Tibial artery (tissue), 4 donors: ENCODE measurements at places on chromosomes 16 and 17.

GRCh38 chr16:62029947-62030346, 6.3 kb downstream of the CDH8 start:
- no peaks in the 10 kb centered on the region for H3K36me3 ChIP-seq
- no peak for DNase-seq
- H3K4me1 ChIP-seq = peaks cover 7% of the 10 kb centered on the region
- no peak overlapping the region for H3K27ac ChIP-seq

DNA sequence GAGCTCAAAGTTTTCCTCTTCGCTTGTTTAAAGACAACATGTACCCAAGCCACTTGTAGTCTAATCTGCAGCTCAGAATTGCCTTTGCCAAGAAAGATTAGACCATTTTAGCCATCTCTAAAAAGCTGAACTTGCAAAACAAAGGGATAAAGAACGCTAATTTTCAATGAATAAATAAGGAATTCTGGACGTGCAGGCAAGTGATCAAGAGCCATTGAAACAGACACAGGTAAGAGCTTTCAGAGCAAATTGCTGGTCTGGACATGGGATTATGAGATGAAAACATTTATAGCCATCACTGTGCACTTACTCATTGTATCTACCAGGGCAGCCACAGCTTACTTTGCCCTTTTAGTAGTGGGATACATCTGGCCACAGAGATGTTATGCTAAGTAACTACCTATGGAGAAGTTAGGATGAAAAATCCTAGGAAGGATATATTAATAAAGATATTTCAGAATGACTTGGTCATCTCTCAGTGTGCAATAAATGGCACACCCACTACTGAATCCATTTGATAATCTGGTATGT, 44.4 kb downstream of the RND2 start:
- no peak for DNase-seq
- no peaks in the 10 kb centered on the region for H3K27me3 ChIP-seq
- no peak overlapping the region for H3K27ac ChIP-seq
- H3K4me3 ChIP-seq = no peak overlapping the region
- no peaks in the 10 kb centered on the region for H3K36me3 ChIP-seq
- no peaks in the 10 kb centered on the region for H3K4me1 ChIP-seq

GRCh38 chr16:67697422-67698185, 21.5 kb downstream of the GFOD2 start:
- H3K4me1 ChIP-seq = no peaks in the 10 kb centered on the region
- no peak overlapping the region for H3K4me3 ChIP-seq
- no peaks in the 10 kb centered on the region for H3K36me3 ChIP-seq
- DNase-seq = no peak

GRCh38 chr17:31654936-31655335, 204.1 kb downstream of the COPRS start:
- H3K36me3 ChIP-seq = no peaks in the 10 kb centered on the region
- no peak for DNase-seq
- no peak overlapping the region for H3K27ac ChIP-seq

DNA sequence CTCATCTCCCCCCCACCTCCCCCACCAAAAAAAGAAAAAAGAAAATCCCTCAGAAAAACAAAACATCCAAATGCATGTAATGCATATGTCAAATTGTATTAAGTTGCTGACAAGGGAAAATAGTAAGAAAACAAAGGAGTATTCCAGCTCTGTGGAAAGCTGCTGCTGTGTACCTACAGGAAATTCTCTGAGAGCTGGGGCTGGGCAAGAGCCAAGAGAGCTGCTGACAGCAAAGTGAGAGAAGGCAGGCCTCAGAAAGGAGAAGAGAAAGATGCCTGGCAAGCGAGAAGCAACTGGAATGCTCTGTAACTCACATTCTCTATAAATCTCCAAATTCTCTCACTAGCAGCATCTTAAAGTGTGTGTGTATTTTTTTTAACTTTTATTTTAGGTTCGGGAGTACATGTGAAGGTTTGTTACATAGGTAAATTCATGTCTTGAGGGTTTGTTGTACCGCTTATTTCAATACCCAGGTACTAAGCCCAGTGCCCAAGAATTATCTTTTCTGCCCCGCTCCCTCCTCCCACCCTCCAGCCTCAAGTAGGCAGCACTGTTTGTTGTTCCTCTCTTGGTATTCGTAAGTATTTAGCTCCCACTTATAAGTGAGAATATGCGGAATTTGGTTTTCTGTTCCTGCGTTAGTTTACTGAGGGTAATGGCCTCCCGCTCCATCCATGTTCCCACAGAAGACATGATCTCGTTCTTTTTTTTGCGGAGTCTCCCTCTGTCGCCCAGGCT, 24.4 kb downstream of the CNTROB start:
- DNase-seq = no peak
- H3K27me3 ChIP-seq = peaks cover 24% of the 10 kb centered on the region
- H3K27ac ChIP-seq = no peak overlapping the region
- H3K36me3 ChIP-seq = no peaks in the 10 kb centered on the region
- H3K4me1 ChIP-seq = no peaks in the 10 kb centered on the region
- no peak overlapping the region for H3K4me3 ChIP-seq

GRCh38 chr17:81912441-81913309, 1.5 kb upstream of the PCYT2 start:
- no peak overlapping the region for H3K4me3 ChIP-seq
- no peak for DNase-seq
- no peaks in the 10 kb centered on the region for H3K27me3 ChIP-seq
- H3K36me3 ChIP-seq = peaks cover 51% of the 10 kb centered on the region
- H3K27ac ChIP-seq = no peak overlapping the region
- peaks cover 40% of the 10 kb centered on the region for H3K4me1 ChIP-seq

DNA sequence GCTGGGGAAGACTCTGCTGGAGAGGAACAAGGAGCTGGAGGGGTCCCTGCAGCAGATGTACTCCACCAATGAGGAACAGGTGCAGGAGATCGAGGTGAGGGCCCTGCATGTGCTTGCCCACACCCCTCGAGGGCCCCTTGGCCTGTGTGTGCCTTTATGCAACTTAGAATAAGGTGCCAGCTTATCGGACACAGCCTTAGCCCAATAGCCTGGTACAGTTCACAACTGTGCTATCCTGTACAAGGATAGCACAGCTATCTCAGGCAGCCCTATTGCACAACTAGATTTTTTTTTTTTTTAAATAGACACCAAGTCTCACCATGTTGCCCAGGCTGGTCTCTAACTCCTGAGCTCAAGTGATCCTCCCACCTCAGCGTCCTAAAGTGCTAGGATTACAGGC, 12.1 kb downstream of the CDR2L start:
- no peak overlapping the region for H3K4me3 ChIP-seq
- H3K27me3 ChIP-seq = no peaks in the 10 kb centered on the region
- H3K36me3 ChIP-seq = peaks cover 26% of the 10 kb centered on the region
- DNase-seq = no peak
- no peak overlapping the region for H3K27ac ChIP-seq

GRCh38 chr17:82060001-82060380, 5.6 kb downstream of the DUS1L start:
- no peak overlapping the region for H3K4me3 ChIP-seq
- H3K27me3 ChIP-seq = no peaks in the 10 kb centered on the region

- H3K4me1 ChIP-seq = no peaks in the 10 kb centered on the region
- DNase-seq = no peak
- H3K27me3 ChIP-seq = no peaks in the 10 kb centered on the region
- H3K36me3 ChIP-seq = no peaks in the 10 kb centered on the region
- no peak overlapping the region for H3K27ac ChIP-seq
Measured at GRCh38 chr16:23014592-23014991, 134.7 kb downstream of the USP31 start.

GRCh38 chr16:66446737-66447136, 19.6 kb downstream of the BEAN1 start:
- no peaks in the 10 kb centered on the region for H3K4me1 ChIP-seq
- H3K4me3 ChIP-seq = no peak overlapping the region
- DNase-seq = peak; percentile 23
- no peaks in the 10 kb centered on the region for H3K36me3 ChIP-seq
- H3K27ac ChIP-seq = no peak overlapping the region

DNA sequence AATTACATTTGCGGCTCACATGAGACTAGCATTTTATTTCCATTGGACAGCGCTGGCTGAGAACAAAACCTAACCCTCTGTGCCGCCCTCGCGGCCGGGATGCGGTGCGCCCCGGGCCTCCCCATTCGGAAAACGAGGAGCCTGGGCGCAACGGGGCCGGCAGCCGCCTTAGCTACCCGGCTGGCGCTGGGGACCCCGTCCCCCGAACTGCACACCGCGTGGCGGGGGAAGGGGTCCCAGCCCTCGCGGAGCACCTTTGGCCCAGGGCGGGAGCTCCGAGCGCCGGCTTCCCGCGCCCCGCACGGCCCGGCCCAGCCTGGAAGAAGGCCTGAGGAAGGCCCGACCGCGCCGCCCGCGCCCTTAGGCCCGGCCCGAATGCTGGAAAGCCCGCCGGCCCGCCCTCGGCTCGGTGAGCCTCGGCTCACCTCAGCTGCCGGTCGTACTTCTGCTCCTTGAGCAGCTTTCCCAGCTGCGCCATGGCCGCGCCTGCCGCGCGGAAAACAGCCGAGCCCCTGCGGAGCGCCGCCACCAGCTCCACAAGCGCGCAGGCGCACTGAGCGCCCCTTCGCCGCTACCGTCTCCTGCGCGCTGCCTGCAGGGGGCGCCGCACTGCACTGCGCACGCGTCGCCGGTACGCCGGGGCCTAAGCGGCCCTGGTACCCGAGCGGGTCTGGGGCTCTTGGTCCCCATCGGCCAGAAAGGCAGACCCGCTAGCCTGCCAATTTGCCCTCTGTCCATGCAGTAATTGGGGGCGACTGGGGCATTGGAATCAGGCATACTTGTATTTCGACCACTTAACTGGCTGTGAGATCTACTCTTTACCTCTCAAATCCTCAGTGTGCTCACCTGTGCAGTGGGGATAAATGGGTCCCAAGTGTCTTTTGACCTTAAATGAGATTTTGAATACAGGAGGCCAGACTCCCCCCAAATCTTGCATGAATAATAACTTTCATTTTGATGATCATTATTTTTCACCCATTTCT, at the start of gene NAE1:
TSS of gene NAE1 (minus strand) at position 555 of the 983 bp plus-strand sequence. CDS start at position 478, 77 bp downstream.
- H3K27me3 ChIP-seq = no peaks in the 10 kb centered on the region
- peaks cover 5% of the 10 kb centered on the region for H3K36me3 ChIP-seq
- H3K4me1 ChIP-seq = peaks cover 21% of the 10 kb centered on the region
- peak within 1 kb of the TSS; percentile 75 for H3K4me3 ChIP-seq
- H3K27ac ChIP-seq = peak within 1 kb of the TSS; percentile 91
- DNase-seq = peak; percentile 71

DNA sequence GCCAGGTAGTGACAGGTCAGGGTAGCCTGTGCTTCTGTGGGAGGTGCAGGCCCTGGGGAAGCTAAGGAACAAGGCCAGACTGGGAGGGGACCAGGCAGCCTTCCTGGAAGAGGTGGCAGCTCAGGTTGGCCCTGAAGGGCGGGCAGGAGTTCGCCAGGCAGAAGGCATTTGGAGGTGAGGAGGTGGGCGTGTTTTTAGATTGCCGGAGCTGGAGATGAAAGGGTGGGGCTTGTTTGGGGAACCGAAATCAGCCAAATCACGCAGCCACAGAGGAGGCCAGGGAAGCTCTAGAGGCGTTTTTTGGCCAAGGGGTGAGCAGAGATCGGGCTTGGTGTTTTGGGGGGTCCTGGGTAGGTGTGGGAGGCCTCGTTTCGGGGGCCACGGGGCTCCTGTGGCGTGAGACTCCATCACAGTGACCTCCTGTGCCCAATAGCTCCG, 7.6 kb downstream of the ADCY7 start:
- H3K4me3 ChIP-seq = peak overlapping the region; percentile 25
- no peaks in the 10 kb centered on the region for H3K36me3 ChIP-seq
- no peaks in the 10 kb centered on the region for H3K27me3 ChIP-seq
- H3K27ac ChIP-seq = no peak overlapping the region

DNA sequence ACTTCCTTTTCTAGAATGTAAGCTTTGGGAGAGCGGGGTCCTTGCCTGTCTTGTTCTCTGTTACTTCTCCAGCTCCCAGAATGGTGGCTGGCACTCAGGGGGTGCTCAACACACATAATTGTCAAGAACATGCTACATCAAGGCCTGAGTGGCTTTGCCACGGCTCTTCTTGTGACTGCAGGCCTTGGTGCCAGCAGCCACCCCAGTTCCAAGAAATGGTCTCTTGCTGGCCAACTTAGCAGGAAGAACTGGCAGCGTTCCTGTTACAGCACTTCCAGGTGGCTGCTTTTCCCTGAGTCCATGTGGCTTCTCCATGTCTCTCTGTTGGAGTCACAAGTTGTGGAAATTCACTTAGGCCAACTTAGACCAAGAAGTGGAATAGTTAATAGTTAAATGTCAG, 36.1 kb downstream of the PRKCB start:
- no peak overlapping the region for H3K4me3 ChIP-seq
- DNase-seq = no peak
- no peaks in the 10 kb centered on the region for H3K36me3 ChIP-seq

GRCh38 chr16:2296661-2297505, 29.0 kb upstream of the RNPS1 start:
- H3K27me3 ChIP-seq = no peaks in the 10 kb centered on the region
- H3K36me3 ChIP-seq = peaks cover 83% of the 10 kb centered on the region
- no peak overlapping the region for H3K27ac ChIP-seq
- no peak for DNase-seq
- H3K4me3 ChIP-seq = no peak overlapping the region

DNA sequence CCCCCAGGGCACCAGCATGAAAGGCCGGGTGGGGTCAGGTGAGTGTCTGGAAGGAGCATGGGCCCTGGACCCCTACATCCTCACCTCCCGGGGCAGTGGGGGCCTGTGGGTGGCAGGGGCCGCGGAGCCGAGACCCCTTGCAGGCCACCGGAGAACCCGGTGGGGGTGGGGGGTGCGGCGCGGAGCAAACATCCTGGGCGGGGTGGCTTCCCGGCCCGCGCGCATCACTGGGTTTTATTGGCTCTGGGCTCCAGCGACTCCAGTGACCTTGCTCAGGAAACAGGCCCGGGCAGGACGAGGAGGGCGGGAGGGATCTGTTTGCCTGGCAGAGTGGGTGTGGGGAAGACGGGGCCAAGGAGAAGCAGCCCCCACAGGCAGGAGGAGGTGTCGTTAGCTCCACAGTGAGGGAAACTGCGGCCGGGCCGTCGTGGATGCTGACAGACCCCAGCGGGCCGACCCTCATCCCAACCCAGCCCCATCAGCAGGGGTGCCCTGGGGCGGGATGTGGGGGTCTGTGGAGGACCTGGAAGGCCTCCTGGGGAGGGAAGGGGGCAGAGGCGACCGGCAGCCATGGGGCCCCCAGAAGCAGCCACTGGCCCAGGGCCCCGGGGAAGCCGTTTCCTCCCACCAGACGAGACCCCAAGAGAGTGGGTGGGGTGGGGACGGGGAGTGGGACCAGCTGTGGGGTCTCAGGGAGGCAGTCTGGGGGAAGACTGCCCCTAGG, 10.6 kb downstream of the SSTR5 start:
- no peak for DNase-seq
- peaks cover 44% of the 10 kb centered on the region for H3K4me1 ChIP-seq
- H3K27ac ChIP-seq = peak overlapping the region; percentile 9
- H3K36me3 ChIP-seq = no peaks in the 10 kb centered on the region
- H3K4me3 ChIP-seq = no peak overlapping the region

DNA sequence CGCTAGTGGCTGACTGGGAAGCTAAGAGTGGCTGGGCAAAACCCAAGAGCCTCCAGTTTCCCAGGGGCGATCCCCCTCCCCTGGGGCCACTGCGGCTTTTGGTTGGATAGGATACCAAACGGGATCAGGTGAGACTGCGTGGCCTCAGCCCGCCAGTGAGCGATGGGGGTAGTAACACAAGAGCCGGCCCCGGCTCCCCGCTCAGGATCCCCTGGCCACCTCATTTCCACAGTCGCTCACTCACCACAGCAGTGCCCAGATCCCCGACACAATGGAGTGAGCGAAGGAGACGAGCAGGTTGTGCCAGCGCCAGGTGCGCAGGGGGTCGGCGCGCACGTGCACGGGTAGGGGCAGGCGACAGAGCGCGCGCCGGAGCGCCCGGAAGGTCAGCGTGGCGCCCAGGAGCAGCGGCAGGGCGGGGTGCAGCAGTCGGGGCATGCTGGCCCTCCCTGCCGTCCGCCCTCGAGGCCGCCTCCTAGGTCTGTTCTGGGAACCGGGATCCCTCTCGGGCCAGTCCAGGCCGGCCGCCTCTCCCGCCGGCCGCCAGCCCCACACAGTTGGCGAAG, 290 bp downstream of the TLCD1 start:
- peak overlapping the region; percentile 90 for H3K27ac ChIP-seq
- H3K4me1 ChIP-seq = peaks cover 55% of the 10 kb centered on the region
- peak; percentile 84 for DNase-seq
- peaks cover 36% of the 10 kb centered on the region for H3K36me3 ChIP-seq
- no peaks in the 10 kb centered on the region for H3K27me3 ChIP-seq
